ENCODE measurements at places on chromosomes 2 and 18.

DNA sequence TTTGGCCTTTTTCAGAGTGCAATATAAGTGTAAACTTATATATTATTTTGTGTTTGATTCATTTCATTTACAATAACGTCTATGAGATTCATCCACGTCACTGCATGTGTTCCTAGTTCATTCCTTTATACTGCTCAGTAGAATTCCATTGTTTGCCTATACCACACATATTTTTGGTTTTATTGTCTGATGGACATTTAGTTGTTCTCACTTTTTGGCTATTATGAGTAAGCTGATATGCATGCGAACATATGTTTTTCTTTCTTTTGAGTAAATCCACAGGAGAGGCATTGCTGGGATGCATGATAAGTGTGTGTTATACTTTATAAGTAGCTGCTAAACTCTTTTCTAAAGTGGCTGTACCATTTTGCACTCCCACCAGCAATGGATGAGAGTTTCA is 314.8 kb upstream of the HS6ST1 start:
- DNase-seq: no peak

GRCh38 chr2:180124273-180125139 is 117.4 kb upstream of the CWC22 start:
- DNase-seq: no peak

- DNase-seq: no peak
These were observed 32.2 kb downstream of the NR4A2 start for GRCh38 chr2:156300337-156300736.

DNA sequence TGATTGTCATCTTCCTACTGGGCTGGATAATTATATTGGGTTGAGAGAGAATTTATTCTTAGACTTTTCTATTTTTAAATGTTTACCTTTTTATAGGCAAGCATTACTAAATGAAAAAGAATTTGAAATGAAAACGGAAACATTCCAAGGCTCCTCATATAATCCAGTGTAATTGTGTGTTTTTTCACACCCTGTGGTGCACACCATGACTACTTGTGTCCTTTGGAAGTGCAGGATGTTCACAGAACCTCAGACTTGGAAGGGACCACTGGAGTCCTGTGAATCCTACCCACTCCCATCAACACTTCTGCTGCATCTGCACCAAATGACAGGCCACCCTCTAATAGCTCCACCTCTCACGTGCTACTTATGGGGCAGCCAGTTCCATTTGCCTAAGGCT is 48.0 kb downstream of the NAT8 start:
- DNase-seq: no peak

- DNase-seq: no peak
These were observed 225.9 kb upstream of the MGAT5 start for GRCh38 chr2:134027980-134028379.

- no peak for DNase-seq
These were observed 87.5 kb downstream of the TFCP2L1 start for GRCh38 chr2:121197369-121198091.

DNA sequence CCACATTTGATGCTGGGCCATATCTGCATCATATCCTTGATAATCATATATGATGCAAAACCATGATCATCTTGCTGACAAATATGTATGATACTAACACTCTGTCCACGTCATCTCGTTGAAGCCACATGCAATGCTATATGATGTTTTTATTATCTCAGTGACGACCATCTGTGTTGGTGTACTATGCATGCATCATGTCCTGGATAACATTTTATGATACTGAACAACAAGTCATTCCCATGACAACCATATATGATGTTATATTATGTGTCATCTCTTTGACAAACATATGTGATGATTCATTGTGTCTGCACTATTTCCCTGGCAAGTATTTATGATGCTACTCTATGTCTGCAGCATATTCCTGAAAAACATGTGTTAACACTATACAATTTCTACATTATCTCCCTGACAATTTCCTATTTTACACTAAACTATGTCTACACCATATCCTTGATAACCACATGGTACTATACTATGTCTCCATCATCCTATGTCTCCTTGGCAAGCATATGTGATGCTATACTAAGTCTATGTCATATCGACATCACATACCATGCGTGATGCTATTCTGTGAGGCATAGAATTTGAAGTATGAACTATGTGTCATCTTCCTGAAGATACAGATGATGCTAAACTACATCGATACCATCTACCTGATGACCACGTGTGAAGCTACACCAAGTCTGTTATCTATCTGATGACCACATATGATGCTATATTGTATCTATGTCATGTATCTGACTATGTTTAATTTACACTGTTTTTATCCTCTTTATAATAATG is 37.0 kb downstream of the DAW1 start:
- DNase-seq: no peak

- no peak for DNase-seq
These were observed 279.0 kb upstream of the STON1 start for GRCh38 chr2:48250943-48251342.

DNA sequence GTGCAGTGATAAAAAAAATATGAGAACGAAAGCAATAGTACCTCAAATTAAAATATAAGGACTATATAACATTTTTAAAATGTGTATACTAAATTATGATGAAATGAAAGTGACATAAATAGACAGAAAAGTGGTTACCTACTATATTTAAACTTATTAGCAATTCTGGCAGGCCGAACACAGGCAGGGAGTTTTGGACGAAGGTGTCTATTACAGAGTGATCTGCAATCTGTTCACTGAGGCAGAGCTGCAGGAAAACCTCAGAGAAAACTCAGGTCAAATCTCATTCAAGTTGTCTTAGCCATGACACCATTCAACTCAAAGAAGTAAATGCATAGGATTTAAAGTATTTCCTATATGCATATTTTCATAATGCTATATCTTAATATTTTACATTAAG is 274.8 kb upstream of the GULP1 start:
- no peak for DNase-seq

DNA sequence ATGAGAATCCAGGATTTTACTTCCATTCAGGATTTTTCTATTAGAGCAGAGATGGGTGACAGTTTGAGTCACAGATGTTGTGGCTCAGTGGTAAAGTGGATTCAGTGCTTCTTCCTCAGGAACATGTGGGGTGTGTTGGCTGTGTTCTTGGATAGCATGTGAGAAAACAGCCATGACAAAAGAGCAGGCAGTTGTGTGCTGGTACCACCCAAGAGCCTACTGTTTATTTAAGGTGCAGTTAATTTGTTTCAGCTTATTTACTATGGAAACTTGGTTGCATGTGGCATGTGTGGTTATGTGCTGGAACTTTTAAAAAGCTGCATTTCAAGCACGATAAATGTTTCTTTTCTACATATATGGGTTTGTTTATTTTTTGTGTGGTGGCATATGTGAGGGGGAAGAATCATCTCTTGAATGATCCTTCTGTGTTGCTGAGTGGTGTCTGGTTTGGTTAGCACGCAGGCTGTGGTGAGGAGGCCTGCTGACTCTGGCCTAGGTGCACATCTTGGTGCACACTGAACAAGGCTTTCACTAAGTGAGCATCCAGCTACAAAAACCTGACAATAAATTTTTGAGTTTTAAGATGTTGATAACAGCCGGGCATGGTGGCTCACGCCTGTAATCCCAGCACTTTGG is 67.3 kb downstream of the SPTBN1 start:
- DNase-seq: no peak

DNA sequence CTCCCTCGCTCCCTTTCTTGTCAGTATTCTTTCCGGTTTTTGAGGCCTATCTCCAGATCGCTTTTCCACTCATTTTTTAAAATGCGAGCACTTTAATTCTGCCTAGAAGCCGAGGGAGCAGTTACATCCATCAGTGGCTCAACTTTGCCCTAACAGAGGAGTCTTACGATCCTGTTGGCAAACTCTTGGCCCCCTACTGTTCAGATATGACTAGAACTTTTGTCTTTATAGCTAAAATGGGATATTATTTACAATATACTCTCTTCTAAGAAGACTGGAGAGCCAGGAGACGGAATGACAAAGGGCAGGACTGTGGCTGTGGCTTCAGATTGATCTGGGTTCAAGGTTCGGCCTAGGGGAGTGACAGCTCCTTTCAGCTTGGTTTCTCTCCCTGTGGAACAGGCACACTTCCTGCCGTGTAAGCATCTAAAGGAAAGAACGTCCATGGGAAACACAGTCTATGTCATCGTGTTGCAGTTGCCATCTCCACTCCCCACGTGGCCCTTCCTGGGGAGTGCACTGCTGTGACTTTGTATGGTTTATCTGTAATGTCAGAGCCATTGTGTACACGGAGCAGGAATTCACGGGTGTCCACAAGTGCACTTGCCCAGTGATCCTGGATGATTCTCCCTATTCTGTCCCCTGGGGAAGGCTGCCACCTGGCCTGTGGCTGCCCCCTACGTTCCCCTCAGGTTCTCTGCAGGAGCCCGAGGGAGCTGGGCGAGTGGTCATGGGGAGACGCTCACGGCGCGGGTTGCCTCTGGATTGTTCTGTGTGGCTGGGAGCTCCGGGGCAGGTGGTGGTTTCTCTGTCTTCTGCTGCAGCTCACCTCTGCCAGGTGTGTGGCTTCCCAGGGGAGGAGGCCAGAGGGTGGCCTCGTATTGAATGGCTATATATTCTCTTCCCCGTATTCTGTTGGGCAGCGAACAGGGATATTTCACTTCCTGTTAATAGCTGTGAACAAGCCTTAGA is 222.0 kb downstream of the LDLRAD4 start:
- no peak for DNase-seq

GRCh38 chr2:182581196-182581935 is 134.7 kb upstream of the DNAJC10 start:
- DNase-seq: no peak

- no peak for DNase-seq
These were observed 24.4 kb downstream of the SCN9A start for GRCh38 chr2:166351319-166351718.

DNA sequence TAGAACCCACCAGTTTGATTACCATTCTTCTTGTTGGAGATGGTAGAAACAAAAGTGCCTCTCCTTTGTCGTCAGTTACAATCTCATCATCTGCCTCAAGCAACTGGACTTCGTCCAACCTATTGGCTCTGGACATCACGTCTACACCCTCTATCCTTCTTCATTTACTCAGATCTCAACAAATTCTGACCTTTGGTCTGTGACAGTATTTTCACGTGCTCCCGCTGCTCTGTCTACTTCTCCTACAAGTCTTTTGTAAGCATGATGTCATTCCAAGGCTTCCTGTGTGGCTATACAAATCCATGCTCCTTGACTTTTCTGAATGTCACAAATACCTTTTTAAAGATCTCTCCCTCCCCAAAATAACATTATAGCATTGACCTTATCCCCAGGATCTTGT is 43.0 kb upstream of the PID1 start:
- DNase-seq: no peak

DNA sequence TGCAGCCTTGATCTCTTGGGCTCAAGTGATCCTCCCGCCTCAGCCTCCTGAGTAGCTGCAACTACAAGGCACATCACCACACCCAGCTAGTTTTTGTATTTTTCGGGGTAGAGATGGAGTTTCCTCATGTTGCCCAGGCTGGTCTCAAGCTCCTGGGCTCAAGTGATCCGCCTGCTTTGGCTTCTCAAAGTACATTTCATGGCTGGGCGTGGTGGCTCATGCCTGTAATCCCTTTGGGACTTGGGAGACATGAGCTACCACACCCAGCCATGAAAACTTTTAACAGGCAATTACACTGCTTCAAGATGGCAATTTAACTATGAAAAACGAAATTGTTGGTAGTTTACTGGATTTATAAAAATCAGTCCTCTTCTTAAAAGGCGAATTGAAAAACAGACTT is 69.7 kb downstream of the MEP1B start:
- DNase-seq: no peak

GRCh38 chr18:79509536-79509930 is 113.8 kb downstream of the NFATC1 start:
- no peak for DNase-seq

DNA sequence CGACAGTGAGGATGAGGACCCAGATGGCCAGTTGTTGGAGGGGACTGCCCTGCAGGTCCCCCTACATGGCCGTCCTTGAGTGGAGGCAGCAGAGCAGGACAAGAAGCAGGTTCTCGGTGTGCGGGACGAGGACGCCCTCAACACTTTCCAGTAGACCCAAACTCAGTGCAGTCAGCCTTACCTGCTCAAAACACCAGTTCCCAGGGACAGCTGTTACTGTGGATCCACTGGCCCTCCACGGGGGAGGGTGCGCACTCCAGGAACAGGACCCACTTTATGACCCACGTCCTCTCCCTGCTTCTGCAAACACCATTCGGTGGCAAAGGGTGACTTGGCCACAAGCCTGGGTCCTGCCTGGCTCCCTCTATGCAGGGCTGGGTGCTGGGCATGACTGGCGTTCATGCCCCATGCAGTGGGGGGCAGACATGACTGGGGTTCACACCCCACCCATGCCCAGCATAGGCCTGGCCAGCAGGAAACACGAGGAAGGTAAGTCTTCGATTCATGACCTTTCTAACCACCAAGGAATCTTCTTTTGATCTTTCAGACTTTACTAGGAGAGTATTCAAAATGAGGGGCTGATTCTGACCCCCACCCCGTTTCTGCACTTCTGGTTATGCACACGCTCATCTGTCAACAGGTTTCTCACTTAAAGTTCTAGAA is 233.7 kb downstream of the HDAC4 start:
- DNase-seq: no peak

DNA sequence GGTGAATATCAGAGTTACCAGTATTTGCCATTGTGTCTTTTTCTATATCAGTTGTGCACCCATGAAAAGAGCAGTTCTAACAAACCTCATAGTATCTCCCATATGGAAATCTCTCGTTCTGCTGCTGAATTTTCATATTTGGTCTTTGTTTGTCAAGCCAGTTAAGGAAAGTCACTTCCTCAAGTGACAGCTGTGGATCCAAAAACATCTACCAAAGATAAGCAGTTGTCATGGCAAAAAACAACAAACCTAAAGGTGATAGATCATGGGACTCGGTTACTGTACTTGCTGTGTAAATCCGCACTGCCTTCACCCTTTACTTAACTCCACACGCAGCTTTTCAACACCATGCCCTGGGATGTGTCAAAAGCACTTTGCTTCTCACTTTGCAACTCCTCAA is 17.3 kb downstream of the BMP10 start:
- no peak for DNase-seq

- no peak for DNase-seq
These were observed 97.6 kb downstream of the MYCN start for GRCh38 chr2:16037808-16038457.

DNA sequence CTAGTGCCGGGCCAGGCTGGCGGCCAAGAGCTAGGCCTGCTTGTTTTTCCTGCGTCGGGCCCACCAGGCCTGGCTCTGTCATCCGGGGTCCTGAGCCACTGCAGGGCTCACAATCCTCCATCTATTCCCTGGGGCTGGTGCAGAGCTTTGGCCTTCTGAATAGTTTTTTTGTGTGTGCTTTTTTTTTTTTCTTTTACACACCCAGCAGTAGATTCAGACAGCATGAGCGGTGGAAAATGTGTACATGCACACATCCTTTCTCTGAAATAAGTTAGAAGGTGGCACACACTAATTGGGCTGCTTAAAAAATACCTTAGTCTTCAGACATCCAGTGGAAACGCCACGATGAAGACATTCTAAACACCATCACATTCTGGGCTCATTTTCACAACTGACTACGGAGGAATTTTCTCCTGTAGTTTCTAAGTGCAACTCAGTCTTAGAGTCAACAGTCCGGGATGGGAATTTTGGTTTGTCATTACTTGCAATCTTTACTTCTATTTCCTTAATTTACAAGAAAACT is 6.1 kb downstream of the ZFP36L2 start:
- DNase-seq: no peak
